Inflammatory macrophage (primary cell): ENCODE measurements at places on chromosomes 2 and 18.

DNA sequence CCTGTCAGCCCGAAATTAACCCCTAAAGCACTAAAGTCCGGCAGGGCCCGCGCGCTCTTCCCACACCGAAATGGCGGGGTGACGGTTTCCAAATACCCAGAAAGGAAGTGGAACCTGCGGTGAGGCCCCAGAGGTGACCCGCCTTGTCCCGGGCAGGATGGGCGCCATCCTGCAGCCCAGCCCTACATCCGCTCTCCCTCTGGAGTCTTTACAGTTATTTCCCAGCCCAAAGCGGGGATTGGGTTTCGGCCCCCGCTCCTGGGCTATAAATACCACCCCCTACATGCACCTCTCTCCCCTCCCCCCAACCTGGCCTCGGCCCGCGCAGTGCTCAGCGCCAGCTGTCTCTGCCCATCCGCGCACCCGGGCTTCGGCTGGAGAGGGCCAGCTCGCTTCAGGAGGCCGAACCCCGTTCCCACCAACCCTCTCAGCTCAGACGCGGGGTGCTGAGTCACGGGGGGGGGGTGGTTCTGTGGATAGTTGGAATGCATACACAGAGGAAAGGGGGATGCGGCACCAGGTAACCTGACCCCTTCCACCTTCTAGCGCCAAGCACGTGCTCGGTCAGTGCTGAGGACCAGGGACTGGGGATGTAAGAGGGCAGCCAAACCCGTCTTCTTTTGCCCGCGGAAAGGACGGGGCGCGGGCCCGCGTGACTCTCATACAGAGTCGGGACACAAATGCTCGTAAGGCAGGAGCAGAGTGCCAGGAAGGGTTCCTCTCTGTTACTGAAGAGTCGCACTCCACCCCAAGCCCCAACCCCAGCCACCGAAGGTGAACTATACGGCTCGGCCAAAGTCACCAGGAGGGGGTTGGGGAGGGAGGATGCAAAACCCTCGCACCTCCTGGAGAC, at the start of gene TUBA4B:
Gene TUBA4B (plus strand): TSS at position 344 of the 853 bp plus-strand sequence. CDS start 165 bp downstream, at position 509.
- peak; percentile 37 for DNase-seq

- no peak for DNase-seq
Measured at GRCh38 chr18:22033085-22033484, 136.3 kb upstream of the GATA6 start.

DNA sequence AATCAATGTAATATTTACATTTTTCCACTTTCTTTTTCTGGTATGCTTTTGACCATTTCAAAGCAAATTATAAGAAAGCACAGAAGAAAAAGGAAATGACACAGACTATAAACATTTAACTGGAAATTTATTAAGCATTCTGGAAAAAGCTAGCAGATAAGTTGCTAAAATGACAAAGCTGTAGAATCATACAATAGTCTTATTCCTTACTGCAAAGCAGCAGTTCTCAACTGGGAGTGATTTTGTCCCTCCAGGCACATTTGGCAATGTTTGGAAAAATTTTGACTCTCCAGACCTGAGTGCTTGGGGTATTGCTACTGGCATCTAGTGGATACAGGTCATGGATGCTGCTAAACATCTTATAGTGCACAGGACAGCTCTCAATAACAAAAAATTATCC, 75.1 kb downstream of the MBD5 start:
- DNase-seq = no peak

DNA sequence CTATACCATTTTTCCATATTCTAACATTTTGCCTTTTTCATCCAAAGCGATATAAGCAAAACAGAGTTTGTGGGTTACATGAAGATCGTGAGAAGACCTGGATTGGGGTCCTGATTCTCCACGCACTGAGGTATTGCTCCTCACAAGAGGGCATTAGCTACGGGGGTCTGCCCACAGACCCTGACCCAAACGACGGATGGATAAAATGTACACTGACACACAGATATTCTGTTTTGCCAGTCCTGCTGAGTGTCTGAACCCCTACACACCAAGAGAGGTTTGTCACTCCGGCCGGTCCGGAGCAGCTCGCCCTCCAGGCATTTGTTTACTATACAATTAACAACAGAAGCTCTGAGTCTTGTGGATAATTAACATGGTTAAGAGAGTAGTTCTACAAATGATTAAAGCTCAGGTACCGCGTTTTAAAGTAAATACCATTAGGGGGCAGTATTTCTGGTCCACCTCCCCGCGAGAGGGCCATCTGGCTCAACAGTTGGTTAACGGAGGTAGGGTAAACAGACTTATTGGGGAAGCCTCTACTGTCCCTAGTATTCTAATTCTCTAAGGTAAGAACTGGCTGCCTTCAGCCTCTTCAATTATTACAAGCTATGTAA, 28.4 kb downstream of the SCYGR8 start:
- peak; percentile 34 for DNase-seq

DNA sequence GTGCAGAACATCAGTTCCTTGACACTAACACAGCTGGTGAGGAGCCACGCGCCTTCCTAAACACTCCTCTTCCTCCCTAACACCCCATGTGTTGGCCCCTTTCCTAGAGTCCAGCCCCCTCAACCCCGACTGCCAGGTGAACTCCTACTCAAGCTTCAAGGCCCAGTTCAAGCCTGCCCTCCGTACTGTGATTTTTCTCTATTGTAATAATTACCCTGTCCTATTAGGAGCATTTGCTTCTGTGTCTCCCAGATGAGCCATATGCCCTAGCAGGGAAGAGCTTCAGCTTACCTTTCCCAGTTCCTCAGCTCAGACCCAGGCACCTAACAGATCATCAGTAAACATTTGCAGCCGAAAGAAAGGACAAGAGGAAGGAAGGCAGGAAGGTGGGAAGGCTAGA, 130.6 kb upstream of the SALL3 start:
- no peak for DNase-seq

DNA sequence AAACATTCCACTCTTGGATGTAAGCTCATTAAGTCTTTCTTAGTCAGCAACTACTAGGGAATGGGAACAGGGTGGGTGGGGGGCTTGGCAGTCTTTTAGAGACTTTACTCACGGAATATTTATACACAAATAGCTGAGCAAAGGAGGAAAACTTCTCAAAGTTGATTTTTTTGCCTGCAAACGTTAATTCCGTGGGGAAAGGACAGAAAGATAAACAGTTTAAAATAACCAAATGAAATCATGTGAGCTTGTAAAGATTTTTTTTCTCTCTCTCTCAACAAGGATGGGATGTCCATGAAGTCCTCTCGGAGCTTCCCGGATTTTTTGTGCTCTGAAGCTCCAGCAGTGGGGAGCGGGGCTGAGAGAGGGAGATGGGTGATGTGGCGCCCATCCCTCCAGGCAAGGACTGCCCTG, 32.2 kb upstream of the MAT2A start:
- no peak for DNase-seq

DNA sequence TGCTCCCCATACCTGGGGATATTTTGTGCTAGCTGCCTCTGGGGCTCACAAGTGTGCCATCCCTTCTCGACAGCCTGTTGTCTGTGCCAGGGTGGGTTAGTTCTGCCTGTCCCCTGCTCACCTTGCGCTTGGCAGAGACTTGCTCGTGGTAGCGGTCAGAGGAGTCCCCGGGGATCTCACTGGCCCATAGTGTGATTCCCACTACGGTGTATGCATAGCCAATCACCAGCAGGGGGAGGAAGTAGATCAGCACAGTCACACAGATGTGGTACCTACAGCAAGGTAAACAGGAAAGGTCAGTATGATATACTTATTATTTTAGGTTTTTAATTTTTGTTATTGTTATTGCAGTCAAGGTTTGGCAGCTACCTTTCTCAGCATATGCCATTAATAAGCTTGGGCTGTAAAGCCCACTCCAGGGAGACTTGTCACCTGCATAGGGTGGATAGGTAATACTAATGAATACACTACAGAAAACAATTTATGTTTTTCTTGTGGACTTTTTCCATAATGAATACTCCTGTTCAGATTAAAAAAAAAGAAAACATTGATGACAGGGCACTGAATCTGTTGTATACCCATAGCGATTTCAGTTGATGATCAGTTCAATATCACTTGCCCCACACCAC, 95.2 kb downstream of the POLE4 start:
- DNase-seq = no peak

- no peak for DNase-seq
Measured at GRCh38 chr18:23146861-23147469, 11.7 kb downstream of the CABLES1 start.

DNA sequence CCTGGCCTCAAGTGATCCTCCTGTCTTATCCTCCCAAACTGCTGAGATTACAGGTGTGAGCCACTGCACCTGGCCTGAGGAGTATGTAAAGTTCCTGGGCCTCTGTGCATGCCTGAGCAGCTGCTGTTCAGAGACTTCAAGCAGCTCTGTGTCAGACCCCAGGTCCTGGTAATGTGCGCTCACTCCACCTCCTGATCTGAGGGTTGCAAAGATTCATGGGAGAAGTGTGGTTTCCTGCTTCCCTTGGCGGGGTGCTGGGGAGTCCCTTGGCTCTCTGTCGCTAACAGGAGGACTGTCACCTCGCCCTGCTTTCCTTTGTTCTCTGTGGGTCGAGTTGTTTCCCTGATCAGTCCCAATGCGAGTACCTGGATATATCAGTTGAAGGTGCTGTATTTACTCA, 8.6 kb upstream of the IL36A start:
- no peak for DNase-seq

DNA sequence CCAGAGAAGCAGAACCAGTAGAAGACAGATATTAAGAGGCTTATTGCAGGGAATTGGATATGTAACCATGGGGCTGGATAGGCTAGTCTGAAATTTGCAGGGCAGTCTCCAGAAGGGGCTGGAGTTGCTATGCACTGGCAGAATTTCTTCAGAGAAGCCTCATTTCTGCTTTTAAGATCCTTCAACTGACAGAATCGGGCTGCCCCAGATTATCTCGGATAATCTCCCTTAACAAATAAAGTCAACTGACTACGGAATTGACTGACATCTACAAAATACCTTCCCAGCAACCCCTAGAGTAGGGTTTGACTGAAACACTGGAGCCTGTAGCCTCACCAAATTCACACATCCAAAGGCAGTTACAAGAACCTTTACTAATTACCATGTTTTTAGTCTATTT, 136.4 kb downstream of the SOCS6 start:
- DNase-seq = no peak

- DNase-seq = peak; percentile 32
Measured at GRCh38 chr2:118925476-118925875, 16.5 kb upstream of the MARCO start.

DNA sequence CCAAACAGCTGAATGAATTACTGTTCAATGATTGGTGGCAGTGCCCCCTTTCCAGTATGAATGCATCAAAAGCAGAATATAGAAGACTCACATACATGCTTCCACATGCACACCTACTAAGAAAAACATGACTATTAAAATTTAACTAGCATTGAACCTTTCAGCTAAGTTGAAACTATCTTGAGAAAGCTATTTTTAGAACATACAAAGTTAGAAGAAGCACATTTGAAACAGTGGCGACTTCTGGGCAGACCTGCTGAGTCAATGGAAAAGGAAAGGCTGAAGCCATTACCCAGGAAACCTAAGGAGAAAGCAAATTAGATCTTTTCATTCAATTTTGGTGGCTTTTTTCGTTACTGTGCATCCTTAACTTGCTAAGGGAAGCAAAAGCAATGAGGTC, 55.9 kb downstream of the PLA2R1 start:
- DNase-seq = no peak

DNA sequence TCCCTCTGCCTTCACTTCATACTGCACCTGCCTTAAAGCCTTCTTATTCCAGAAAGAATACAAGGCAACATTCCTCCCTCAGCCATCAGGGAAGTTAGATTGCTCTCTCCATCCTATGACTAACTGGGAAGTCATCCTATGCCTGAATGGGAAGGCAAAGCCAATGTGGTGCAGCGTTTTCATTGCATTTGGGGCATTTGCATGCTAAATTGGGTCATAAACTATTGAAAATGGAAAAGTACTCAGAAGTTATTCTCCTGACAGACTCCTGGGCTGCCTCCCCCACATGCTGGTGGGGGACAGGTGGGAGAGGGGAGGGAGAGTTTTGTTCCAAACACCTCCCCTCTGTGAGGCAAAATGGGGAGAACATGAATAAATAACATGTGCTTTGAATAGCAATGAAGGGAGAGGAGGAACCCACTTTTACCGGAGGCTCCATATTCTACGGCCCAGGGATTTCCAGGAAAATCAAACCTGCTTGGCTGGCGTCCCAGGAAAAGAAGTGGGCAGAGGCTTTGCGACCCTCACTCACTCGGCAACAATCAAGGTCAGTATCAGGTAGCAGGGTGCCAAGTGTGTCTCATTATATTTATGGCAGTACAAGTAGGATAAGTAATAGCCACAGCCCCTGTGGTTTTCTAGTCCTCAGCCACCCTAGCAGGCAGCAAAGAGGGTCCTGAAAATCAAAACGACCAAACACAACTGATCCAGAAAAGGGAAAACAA, 84.1 kb downstream of the BOD1L2 start:
- DNase-seq = no peak

GRCh38 chr18:13233787-13234783, 15.5 kb downstream of the LDLRAD4 start:
- no peak for DNase-seq

DNA sequence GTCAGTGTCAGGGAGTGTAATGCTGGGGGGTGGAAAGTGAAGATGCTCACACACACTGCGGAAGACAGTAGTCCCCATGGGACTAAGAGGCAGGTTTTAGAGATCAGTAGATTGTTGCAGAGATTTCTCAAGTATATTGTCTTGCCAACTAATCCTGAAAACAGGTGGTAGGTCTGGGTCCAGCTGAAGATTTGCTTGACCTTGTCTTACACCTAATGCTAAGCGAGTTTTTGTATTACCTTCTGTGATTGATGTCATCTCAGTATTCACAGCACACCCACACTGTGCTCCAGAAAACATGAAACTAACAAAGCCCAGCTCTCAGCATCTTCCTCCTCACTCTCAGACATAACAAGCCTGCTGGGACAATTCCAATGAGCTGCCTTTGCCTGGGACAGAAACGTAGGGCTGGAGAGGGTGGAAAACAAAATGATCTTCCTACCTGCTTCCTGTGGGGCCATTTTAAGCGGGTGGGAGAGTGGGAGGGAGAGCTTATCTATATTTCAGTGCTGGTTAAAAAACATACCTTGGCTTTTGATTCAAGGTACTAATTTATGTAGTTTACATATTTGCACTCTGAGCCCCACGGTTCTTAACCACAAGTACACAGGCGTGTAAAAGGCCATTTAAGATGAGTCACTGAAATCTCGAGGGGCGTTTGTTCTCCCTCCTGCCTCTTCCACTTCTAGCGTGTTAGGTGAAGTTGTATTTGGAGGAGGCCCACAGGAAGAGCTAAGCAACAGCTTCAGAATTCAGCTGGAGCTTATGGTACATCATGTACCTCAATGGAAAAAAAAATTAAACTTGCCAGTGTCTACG, 23.1 kb upstream of the RBMS1 start:
- no peak for DNase-seq
